ENCODE measurements at places on chromosomes 2 and 18. TPM values are rescaled to one million over a fixed set of nuclear protein-coding genes. Genes with fewer than 3 reads are reported as not detected.
A peak's percentile ranks its signal among the peaks of the same experiment; 100 is the strongest.

GRCh38 chr2:219783359-219783975, 156.0 kb downstream of the SLC4A3 start:
- no peak for DNase-seq

- no peak for DNase-seq
Observed at GRCh38 chr2:196088203-196088602, 19.6 kb upstream of the DNAH7 start.

ST6GAL2 gene
- total RNA-seq = 0.63 TPM

GRCh38 chr2:81395746-81396145, 1091.2 kb upstream of the LRRTM1 start:
- DNase-seq = no peak

GRCh38 chr2:85195956-85196355, 62.8 kb downstream of the TCF7L1 start:
- DNase-seq = no peak

DNA sequence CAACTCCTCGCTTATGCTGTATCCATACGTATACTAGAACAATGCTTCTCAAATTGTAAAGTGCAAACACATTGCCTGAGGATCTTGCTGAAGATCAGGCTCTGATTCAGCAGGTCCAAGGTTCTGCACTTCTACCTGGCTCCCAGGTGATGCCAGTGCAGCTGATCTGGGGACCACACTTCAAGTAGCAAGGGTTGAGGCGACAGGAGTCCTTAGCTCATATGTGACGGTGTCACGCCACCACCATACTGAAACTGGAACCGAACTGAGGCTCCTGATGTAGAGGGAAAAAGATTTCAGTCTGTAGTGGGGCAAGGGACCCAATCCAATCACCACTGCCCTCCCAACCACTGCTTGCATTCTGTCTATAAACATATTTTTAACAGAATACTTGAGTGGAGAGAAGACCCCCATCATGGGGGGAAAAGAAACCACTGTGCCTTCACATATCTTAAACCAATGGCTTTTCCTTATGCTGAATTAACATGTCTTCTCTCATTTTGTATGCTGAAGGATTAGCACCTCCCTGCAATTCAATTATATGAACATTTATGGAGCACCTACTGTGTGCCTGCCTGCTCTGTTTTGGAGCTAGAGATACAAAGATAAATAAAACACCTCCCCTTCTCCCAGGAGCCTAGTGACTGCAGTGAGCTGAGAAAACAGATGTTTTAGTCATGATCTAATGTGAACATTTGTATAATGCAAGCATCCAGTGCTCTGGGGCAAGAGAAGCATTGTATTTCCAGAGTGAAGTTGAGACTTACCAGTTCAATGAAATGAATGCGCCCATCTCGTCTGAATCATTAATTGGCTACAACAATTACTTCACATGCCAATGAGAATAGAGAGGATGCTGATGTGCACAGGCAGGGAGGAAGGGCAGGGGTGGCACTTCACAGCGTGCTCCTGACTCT, 6.6 kb upstream of the ASAP2 start:
- DNase-seq = no peak

GREB1L gene
- total RNA-seq = 11.3 TPM

DNA sequence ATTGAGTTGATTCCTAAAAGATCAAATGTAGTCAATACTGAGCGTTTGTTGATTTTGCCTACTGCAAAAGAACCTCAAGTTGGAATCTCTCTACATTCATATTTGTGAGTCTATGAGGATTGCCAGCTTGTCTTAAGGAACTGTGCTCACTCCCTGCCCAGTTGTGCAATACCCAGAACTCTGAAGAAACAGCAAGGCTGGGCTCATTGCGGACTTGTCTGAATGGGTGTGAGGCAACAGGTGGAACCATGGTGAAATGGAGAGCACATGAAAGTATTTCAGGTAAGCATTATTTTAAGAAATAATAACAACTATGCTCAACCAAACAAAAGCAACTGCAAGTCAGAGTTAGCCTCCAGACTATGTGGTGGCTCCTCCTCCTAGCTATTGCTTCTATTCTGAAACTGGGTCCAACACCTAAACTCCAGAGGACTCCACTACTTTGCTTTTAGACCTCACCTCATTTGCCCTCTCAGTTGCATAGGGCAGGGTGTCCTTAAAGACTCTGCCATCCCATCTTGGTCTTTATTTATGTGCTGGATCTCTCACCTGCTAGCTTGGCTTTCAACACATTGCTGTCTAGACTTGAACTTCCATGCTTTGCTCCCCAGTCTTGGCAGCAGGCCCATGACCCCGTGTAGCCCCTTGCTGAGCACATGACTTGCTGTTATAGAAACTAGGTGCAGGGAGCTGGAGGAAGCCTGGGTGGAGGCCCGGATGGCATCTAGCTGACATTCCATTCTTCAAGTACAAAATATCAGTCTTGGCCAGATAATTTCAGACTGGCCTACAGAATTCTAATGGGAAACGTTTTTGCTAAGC, 94.8 kb upstream of the ARL5A start:
- peak; percentile 48 for DNase-seq

PLGLB1 gene
- 0.63 TPM for total RNA-seq

DNA sequence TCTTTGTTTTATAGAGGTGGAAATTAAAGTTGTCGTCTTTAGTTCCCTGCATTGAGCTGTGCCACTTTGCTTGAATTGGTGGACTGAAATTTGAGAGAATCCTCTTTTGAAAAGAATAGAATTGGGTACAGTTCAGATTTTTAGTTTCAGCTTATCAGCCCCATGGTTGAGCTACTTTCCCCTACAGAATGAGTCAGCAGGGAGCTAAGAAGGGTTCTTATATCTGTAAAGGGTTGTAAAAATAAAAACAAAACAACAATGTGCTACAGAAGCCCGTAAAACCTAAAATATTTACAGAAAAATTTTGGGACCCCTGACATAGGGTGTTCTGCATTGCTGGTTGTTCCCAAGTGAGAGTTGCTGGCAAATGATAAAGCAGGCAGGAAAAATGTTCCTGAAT, 12.6 kb downstream of the SLC20A1 start:
- no peak for DNase-seq

PAX8 gene
- total RNA-seq = under 0.01 TPM

DNA sequence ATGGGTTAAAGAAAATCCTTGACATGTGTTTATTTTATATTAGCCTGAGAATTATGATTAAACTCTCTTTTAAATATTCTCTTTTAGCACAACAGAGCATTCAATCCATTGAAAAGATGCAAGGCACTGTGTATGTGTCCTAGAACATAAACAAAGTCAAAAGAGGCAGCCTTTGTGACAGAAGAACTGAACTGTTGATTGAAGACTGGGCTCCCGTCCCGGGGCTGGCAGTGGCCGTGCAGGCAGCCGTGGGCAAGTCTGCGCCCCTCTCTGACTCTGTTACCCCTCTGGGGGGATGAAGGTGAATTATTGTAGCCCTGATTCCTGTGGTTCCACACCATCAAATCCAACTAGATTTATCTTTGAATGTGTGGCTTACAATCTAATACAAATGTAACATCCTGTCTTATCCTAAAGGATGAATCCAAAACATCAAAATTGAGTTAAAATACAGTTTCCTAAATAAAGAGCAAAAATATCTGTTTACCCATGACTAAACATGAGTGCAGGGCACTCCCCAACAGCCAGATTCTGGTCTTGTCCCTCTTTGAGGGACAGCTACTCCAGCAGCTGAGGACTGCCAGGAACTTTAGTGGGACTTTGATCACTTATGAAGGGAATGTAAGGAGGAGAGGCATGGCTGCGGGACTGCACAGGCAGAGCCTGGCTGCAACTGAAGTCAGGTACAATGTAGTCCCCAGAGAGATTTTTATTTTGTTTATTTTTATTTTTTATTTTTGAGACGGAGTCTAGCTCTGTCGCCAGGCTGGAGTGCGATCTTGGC, 37.3 kb upstream of the SH3BP4 start:
- DNase-seq = no peak

GLS gene
- 142 TPM for total RNA-seq

CYTIP gene
- total RNA-seq = not detected

UBE2E3 gene
- 26.6 TPM for total RNA-seq

GRCh38 chr2:122515731-122516290, 760.4 kb downstream of the TSN start:
- DNase-seq = no peak

GRCh38 chr2:148922776-148923475, 47.9 kb downstream of the KIF5C start:
- DNase-seq = no peak

DNA sequence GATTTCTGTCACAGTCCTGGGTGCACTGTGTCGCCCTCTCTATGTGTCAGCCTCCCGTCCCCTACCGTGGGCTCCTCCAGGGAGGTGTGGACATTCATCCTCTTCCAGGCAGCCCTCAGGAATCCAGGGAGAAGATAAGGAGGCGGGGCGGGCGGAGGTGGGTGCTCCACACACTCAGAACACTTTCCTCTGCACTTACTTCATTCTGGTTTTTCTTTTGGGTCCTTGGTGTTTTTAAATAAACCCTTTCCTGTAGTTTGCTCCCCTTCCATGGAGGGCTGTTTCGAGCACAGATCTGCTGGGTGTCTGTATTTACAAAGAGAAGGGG, 183.9 kb downstream of the FAM210A start:
- no peak for DNase-seq

- no peak for DNase-seq
Observed at GRCh38 chr2:72847534-72848315, 21.9 kb upstream of the EXOC6B start.

- DNase-seq = no peak
Observed at GRCh38 chr2:212032032-212032431, 506.6 kb downstream of the ERBB4 start.

- DNase-seq = no peak
Observed at GRCh38 chr18:36333414-36333813, 35.9 kb downstream of the FHOD3 start.

GRCh38 chr2:157897106-157897971, 21.2 kb upstream of the ACVR1 start:
- no peak for DNase-seq

DNA sequence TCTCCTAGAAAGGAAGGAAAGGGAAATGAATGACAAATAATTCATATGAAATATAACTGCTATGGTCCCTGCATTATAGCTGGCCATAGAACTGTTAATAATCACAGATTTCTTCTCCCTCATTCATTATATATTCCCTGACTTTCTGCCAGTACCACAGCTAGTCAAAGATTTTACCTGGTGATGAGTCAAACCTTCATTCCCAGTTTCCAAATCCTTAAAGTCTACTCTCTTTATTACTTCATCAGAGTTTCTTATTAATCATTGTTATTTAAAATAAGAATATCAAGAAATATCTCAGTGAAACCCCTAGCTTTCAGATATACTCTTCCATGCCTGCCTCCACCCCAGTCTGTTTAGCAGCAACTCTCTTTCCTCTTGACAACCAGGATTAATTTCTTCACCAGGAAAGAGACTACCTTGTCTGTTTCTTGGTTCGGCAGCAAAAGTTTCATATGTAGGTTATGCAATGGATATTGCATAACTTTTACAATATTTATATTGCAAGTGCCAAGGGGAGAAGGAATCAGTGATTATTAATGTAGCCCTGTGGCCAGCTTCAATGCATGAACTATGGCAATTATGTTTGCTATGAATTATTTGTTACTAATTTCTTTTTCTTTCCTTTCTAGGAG, 533.8 kb downstream of the FBXO15 start:
- DNase-seq = no peak

DNA sequence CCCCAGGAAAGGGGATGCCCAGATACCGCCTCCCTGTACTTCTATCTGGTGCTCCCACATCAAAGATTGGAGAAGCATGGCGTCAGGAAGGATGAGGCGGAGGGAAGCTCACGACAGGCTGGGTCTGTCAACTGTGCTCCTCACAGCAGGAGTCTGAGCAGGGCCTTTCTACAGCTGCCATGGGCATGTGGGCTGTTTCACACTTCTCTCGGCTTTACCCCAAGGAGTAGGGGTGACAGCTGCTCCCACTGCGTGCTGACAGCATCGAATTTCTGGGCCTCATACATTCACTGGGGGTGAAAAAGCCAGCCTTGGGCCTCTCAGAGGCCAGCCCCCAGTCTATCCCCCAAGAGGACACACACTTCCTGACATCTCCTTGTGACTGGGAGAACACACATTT, 21.1 kb downstream of the NEURL3 start:
- DNase-seq = no peak

DNA sequence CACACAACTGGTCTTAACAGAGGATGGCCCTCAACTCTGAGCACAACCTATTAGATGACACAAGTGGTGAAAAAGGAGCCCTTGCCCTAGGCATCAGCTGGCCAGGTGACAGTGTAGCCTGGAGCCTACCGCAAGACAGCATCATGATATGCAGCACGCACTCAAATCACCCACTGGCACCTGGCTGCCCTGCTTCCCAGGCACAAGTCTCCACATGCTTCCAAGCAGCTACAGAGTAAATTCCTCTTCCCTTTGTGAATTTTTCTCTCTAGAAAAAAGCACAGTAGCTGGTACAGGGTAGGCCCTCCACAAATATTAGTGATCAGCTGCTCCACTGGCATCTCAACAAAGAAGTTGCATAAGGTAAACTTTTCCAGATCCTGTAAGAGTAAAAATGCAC, 6.0 kb downstream of the FBXO15 start:
- DNase-seq = no peak

DNA sequence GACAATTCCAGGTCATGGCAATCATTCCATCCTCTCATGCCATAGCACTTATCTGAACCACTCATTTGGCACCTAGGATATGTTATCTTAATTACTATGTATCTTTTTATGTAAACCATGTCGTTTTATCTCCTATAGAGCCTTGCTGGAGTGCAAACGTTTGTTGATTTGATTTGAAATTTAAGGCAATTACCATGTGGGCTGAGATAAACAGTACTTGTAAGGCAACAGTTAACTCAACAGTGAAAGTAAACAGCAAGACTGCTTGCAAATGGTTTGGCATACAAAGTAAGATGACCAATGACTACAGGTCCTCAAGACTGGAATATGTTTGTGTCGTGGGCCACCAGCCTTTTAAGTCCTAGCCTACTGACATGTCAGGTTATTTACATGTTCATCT, 133.7 kb upstream of the ZFP36L2 start:
- DNase-seq = no peak

- no peak for DNase-seq
Observed at GRCh38 chr18:38796762-38797161, 1231.2 kb upstream of the CELF4 start.

NT5DC4 gene
- total RNA-seq = not detected

- no peak for DNase-seq
Observed at GRCh38 chr2:134540990-134541389, 177.8 kb downstream of the TMEM163 start.

DNA sequence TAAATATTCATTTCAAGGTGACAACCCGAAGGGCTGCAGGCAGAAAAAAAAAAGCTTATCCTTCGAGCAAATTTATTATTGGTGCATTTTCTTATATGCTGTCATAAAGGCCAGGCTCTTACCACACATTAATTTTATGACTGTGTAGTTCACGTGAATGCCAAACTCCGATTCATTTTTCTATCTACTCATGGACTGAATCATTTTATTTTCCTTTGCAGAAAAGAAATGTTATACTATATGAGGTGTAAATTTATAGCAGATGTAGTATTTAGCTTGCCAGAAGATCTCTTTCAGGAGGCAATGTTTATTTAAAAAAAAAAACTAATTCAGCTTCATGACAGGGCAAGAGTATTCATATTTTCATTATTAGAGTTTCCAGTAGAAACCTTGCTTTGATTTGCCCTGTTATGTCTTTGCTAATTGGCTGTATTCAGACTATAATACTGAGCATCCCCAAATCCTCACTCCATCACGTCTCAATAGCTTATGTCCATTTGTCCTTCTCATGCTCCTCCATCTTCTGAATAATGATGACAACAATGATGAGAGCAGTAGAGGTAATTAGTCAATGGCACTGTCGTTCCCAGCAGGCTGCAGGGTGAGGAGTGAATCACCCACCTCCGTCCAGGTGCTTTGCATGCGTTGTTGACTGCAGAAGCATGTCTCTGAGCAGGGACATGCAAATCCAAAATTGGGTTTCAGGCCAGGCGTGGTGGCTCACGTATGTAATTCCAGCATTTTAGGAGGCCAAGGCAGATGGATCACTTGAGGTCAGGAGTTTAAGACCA, 101.1 kb upstream of the RAB12 start:
- no peak for DNase-seq

Measured in dermis microvascular lymphatic vessel endothelial cell (primary cell).